ENCODE measurements at places on chromosomes 5 and 9.
A peak's percentile ranks its signal among the peaks of the same experiment; 100 is the strongest.

DNA sequence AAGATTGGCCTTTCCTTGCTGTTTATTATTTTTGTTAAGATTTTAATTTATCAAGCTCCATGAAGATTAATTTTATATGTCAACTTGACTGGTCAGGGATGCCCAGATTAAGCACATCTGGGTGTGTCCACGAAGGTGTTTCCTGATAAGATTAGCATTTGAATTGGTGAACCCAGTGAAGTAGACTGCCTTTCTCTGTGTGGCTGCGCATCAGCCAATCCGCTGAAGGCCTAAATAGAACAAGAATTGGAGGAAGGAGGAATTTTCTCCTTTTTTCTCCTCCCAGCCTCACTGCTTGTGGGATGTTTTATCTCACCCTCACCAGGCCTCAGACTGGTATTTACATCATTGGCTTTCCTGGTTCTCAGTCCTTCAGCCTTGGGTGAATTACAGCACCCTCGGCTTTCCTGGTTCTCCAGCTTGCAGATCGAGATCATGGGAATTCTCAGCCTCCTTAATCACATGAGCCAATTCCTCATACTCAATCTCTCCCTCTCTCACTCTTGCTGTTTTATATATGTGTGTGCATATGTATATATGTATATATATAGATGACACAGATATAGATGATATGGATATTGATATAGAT lies 135.4 kb upstream of the SPEF2 start:
- DNase-seq = no peak

DNA sequence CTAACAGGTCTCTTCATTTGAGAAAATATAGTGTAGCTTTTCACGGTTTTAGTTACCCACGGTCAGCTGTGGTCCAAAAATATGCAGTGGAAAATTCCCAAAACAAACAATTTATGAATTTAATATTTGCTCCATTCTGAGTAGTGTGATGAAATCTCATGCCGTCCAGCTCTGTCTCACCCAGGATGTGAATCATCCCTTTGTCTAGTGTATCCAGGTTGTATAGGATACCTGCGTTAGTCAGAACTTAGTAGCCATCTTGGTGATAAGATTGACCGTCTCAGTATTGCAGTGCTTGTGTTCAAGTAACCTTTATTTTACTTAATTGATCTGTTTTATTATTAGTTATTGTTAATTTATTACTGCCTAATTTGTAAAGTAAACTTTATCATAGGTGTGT lies 41.1 kb downstream of the NDUFS4 start:
- no peak for DNase-seq

DNA sequence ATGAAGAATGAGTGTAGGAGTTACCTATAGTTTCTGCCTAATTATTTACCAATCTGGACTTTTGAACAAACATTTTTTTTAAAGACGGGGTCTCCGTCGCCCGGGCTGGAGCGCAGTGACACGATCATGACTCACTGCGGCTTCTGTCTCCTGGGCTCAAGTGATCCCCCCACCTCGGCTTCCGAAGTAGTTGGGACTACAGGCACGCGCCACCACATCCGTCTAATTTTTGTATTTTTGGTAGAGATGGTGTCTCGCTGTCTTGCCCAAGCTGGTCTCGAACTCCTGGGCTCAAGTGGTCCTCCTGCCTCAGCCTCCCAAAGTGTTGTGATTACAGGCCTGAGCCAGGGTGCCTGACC lies 1.5 kb downstream of the CTNNA1 start:
- no peak for DNase-seq

DNA sequence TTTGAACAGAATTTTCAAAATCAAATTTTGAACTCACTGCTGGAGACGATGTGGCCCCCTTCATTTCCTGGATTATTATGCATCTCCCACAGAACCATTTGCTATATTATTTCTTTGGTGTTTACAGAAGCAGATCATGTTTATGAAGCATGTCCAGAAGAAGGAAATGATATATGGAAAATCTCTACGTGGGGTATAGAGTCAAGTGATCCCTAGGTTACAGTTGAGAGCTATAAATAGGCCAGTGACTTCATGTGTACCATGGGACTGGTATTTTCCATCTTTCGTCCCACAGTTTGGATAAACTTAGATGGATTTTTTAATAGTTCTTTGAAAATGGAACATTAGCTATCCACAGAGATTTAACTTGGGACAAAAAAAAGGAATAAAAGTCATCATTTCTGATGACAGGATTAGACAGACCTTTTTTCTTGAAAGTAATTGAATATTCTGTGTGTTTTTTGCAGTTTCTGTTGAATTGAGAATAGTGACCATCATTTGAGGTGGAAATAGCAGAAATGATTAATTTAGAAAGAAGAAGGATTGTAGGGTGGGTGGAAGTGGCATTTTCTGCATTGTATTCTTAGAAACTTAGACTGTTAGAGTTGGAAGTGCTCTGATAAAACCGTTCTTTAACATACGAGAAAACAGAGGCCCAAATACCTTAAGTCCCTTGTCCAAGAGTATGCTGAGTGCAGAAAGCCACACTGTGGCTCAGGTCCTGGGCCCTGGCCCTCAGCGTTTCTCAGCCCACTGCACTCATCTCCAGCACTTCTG lies 136.4 kb downstream of the PIP5K1B start:
- DNase-seq = no peak

GRCh38 chr5:32645246-32645645 lies 59.9 kb downstream of the SUB1 start:
- no peak for DNase-seq

DNA sequence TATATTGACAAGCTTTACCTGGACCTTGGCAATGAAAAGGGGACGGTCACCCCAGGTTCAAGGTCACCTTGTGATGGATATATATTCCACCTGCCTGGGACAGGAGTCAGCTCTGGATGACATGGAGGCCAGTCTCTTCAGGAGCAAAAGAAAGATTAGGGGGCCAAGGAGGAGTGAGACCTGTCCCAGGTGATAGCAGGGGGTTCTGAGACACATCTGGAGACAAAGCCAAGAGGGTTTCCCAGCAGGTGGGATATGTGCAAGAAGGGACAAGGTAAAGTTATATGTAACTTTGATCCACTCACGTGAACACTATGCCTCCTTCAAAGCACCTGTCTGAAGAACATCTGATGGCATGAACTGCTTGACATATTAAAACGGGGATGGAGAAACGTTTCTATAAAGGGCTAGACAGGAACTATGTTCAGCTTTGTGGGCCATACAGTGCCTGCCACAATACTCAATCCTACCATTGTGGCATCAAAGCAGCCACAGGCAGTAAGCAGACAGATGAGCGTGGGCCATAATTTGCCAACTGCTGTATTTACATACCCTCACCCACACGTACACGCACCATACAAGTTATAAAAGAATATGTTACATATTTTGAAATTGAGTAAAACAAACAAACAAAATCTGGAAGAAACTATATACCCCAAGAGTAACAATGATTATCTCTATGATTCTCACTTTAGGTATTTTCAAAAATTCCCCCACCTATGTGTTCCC lies 62.9 kb upstream of the ZNF622 start:
- no peak for DNase-seq

DNA sequence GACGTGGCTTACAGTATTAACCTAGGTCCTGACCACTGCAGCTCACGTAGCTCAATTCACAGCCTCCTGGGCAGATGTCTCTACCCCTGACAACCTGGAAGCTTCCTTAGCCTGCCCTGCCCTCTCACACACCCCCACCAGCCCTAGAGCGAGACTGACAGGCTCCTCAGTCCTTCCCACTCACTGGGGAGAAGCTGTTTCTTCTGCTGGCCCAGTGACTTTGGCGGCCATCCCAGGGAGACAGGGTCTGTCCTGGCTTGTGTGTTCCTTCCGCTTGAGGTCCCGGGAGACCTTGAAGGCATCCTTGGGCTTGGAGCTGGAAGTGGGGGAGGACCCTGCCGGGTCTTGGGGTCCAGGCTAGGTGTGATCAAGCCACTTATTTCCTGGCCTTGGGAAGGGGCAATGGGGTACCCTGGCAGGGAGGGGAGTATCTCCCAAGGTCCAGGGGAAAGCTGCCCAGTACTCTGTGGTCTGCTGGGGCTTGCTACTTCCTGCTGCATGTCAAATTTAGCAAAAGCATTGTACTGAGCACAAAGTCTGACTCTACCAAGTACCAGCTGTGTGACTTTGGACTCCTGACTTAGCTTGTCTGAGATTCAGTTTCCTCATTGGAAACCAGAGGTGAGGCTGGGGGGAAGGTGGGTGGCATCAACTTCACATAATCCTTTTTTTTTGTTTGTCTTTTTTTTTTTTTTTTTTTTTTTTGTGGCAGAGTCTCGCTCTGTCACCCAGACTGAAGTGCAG lies 1.9 kb downstream of the MIGA2 start:
- DNase-seq = no peak

GRCh38 chr9:76490249-76490990 lies 31.4 kb downstream of the GCNT1 start:
- DNase-seq = no peak

DNA sequence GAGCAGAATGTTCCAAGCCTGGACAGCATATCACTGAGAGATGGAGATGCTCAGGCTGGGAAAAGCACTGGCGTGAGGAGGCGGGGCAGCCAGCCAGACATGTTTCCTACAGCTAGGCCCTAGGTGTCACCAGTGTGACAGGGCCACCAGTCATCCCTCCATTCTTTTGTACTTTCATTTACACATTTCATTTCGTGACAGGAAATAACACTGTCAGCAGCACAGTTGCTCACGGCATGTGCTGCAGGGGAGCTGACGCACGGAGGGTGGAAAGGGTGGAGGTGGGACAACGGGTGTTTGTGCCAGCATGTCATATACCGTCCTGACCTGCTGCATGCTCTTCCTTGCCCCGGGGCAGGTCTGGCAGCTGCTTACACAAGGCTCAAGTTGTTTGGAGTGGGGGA lies 14.8 kb upstream of the CEMIP2 start:
- DNase-seq = peak; percentile 89

- no peak for DNase-seq
Observed at GRCh38 chr5:98813755-98814154, 40.3 kb downstream of the RGMB start.

DNA sequence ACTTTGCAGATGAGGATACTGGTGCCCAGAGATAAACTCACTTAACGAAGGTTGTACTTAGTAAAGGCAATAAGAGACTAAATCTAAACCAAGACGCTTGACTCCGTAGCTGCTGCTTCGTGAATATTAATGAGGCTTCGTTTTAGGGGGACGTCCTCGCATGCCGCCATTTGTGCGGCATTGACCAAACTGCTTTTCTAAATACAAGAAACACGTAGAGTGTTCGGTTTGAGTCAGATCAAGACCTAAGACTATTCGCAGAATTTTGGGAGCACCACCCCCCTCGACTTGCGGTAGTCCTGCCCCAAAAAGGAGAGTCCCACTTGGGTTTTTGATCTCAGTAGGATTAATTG lies 1.1 kb downstream of the NPM1 start:
- DNase-seq = peak; percentile 56

DNA sequence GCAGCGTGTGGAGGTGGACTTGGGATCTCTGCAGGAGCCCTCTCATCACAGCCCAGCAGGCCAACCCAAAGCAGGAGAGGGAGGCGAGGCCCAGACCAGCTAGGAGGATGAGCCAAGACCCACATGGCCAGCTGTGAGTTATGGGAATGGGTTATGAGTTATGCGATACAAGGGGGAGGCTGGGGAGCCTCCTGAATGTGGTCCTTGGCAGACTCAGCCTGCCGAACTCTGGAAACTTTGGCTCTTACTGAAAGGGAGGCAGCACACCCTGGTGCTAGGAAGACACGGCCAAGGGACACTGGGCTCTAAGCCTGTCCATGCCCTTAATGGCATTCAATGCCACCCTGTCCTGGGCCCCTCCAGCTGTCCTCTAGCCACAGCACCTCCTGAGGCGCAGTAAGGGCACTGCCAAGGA lies 7.7 kb upstream of the VAV2 start:
- DNase-seq = no peak

DNA sequence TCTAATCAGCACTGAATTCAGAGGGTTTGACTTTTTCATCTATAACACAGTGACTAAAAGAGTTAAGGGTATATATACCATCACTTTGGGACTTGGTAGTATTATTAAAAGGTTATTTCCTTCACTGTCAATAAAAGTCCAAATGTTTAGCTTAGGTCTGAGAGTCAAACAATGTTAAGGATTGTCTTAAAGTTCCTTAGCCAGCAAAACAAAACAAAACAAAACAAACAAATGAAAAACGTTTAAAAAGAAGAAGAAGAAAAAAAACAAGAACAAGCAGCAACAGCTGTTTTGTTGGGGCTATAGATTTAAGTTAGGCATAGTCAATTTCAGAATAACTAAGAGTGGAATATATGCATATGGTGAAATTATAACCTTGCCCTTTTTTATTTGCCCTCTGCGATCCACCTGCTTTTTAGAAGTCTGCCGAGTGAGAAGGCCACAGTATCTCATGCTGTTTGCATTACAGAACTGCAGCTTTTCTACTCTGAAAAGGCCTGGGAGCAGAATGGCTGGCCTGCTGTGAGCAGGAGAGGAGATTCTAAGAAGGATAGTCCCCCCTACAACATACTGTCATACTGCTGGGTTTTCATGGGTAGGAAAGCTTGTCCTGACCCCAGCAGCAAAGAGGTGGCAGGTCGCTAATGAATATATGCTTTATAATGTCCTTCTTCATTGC lies 141.7 kb downstream of the NTRK2 start:
- no peak for DNase-seq

GRCh38 chr5:141558150-141558549 lies 60.6 kb downstream of the DIAPH1 start:
- DNase-seq = no peak

DNA sequence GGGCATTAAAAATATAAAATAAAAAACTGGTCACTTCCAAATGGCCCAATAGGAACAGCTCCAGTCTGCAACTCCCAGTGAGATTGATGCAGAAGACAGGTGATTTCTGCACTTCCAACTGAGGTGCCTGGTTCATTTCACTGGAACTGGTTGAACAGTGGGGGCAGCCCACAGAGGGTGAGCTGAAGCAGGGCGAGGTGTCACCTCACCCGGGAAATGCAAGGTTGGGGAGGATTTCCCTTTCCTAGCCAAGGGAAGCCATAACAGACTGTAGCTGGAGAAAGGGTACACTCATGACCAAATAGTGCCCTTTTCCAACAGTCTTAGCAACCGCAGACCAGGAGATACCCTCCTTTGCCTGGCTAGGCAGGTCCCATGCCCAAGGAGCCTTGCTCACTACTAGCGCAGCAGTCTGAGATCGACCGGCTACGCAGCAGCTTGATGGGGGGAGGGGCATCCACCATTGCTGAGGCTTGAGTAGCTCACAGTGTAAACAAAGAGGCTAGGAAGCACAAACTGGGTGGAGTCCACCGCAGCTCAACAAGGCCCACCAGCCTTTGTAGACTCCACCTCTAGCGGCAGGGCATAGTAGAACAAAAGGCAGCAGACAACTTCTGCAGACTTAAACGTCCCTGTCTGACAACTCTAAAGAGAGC lies 12.7 kb downstream of the RLN1 start:
- DNase-seq = no peak

DNA sequence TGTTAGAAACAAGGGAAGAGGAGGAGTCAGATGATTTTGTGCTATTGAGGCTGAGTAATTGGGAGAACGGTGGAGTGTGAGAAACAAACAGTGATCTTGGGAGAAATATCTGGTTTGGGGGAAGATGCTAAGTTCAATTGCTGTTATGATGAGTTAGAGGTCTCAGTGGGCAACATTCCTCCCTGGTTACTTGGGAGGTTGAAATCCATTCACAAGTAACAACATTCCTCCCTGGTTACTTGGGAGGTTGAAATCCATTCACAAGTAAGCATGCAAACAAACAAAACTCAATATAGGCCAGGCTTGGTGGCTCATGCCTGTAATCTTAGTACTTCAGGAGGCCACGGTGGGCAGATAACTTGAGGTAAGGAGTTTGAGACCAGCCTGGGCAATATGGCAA lies 38.7 kb downstream of the AGXT2 start:
- DNase-seq = no peak

- DNase-seq = no peak
Observed at GRCh38 chr5:161167016-161167767, 315.2 kb upstream of the ATP10B start.

All from stimulated activated CD4-positive, alpha-beta T cell treated with anti-CD3 and anti-CD28 coated beads, Interleukin-1b, Interleukin-23, amount 100 ng/mL, for 48 hours (primary cell).